ENCODE measurements at places on chromosomes 5 and 9. TPM values are rescaled to one million over a fixed set of nuclear protein-coding genes. Genes with fewer than 3 reads are reported as not detected.

BNIP1 gene
- total RNA-seq, result 15.6 TPM

ALDOB gene
- total RNA-seq, result 0.33 TPM

POLE3 gene
- total RNA-seq, result 41.8 TPM

DAB2IP gene
- total RNA-seq, result 38.5 TPM

CATSPER3 gene
- not detected for total RNA-seq

EIF4EBP3 gene
- 5.6 TPM for total RNA-seq

OR13C4 gene
- not detected for total RNA-seq

OSMR gene
- 13.9 TPM for total RNA-seq

CDH6 gene
- 36.2 TPM for total RNA-seq

C9 gene
- not detected for total RNA-seq

LVRN gene
- 2.0 TPM for total RNA-seq

F2RL2 gene
- 4.0 TPM for total RNA-seq

CMYA5 gene
- 39.5 TPM for total RNA-seq

SH2D3C gene
- total RNA-seq, result 10.7 TPM

IRX2 gene
- total RNA-seq, result 11.8 TPM

PKD2L2 gene
- not detected for total RNA-seq

Measured in camera-type eye (tissue), 1 donor.